Endodermal cell (in vitro differentiated cells): ENCODE measurements at places on chromosomes 6 and 20. TPM values are rescaled to one million over a fixed set of nuclear protein-coding genes. Genes with fewer than 3 reads are reported as not detected.
A peak's percentile ranks its signal among the peaks of the same experiment; 100 is the strongest.

The ECT2L gene
- not detected in 2 replicates for total RNA-seq

The CAGE1 gene
- 0.11 and 0.22 TPM in 2 replicates for total RNA-seq

The MUC22 gene
- total RNA-seq: not detected in 3 replicates

DNA sequence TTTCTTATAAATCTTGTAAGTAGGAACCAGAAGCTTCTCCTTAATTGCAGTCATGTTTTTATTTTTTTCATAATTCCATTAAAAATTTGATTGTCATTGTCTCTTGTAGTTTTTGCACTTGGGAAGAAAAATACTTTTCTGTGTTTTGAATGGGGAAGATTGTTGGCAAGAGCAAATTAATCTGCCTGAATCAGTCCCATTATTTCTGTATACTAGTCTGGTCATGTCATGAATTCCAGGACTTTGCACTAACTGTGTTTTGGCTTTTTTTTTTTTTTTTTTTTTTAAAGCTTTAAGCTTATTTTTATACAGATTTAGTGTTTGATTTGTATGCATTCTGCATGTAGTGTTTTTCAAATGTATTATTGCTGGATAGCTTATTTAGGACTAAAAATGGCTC, 47.6 kb downstream of the RALGAPB start:
- peaks cover 7% of the 10 kb centered on the region for H3K4me1 ChIP-seq
- DNase-seq: no peak
- no peaks in the 10 kb centered on the region for H3K27me3 ChIP-seq
- peaks cover 87% of the 10 kb centered on the region for H3K36me3 ChIP-seq

GRCh38 chr20:25309395-25310267, 61.7 kb downstream of the PYGB start:
- no peak overlapping the region for H3K4me3 ChIP-seq
- H3K36me3 ChIP-seq: peaks cover 4% of the 10 kb centered on the region
- no peak for DNase-seq
- no peaks in the 10 kb centered on the region for H3K27me3 ChIP-seq
- peak overlapping the region; percentile 48 for H3K27ac ChIP-seq

- H3K4me1 ChIP-seq: peaks cover 6% of the 10 kb centered on the region
- no peak overlapping the region for H3K4me3 ChIP-seq
- H3K27ac ChIP-seq: no peak overlapping the region
- H3K36me3 ChIP-seq: no peaks in the 10 kb centered on the region
These were observed 168.1 kb upstream of the TOP1 start for GRCh38 chr20:40860487-40860902.

DNA sequence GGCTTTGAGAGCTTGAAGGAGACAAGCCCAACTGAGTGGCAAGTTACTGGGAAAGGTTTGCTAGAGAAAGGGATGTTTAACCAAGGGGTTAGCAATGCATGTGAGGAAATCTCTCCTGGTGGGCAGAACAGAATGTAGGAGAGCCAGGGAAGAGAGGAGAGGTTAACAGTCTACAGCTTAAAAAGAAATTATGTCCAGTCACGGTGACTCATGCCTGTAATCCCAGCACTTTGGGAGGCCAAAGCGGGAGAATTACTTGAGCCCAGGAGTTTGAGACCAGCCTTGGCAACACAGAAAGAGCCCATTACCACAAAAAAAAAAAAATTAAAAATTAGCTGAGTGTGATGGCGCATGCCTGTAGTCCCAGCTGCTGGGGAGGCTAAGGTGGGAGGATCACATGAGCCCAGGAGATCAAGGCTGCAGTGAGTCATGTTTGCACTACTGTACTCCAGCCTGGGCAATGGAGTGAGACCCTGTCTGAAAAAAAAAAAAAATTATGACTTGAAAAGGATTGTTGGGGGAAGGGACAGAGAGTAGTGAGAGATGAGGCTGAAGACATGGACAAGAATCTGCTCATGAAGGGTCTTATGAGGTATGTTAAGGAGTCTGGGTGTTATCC, 264.9 kb downstream of the TBC1D7 start:
- DNase-seq: no peak
- peaks cover 8% of the 10 kb centered on the region for H3K36me3 ChIP-seq
- no peaks in the 10 kb centered on the region for H3K27me3 ChIP-seq
- no peak overlapping the region for H3K4me3 ChIP-seq
- H3K27ac ChIP-seq: no peak overlapping the region

DNA sequence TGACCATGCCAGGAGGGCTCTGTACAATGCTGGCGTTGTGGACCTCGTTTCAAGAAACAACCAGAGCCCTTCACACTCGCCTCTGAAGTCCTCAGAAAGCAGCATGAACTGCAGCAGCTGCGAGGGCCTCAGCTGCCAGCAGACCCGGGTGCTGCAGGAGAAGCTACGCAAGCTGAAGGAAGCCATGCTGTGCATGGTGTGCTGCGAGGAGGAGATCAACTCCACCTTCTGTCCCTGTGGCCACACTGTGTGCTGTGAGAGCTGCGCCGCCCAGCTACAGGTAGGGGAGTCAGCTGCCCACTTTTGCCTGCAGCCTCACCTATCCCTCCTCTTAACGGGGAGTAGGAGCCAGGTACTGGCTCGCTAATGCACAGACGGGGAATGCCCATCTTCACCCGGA, 16.2 kb downstream of the MYLIP start:
- H3K27me3 ChIP-seq: no peaks in the 10 kb centered on the region
- no peak overlapping the region for H3K4me3 ChIP-seq
- no peak overlapping the region for H3K27ac ChIP-seq
- peaks cover 61% of the 10 kb centered on the region for H3K36me3 ChIP-seq
- H3K4me1 ChIP-seq: no peaks in the 10 kb centered on the region

DNA sequence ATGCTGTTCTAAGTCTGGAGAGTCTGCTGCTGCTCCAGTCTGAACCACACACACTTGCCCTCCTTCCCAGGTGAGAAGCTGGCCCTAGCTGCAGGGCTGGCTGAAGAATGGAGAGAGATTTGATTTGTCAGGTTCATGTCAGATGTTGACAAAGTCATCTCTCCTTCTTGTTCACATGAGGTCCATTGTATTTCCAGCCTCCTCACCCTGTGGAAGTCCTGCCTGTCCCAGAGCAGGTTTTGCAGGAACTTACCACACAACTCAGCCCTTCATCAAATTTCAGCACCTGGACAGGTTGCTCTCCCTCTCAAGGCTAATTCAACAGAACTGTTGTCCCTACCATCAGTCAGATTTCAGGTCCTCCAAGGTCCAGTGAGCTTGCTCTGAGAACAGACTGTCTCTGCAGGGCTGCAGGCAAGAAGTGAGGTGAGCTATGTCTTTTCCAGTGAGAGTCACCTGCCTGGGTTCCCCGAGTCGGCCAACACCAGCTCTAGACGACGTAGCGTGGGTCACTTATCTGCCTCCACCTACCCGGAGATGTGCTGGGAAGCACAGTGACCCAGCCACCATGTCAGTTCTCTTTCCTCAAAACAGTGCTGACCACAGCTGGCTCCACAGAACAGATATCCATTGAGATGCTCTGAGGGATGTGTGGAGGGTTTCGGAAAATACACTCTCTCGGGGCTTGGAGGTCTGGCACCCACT, 58.0 kb upstream of the CD93 start:
- no peak overlapping the region for H3K4me3 ChIP-seq
- no peak for DNase-seq
- H3K27ac ChIP-seq: no peak overlapping the region
- H3K27me3 ChIP-seq: no peaks in the 10 kb centered on the region
